ENCODE measurements at places on chromosomes 7 and 10.
A peak's percentile ranks its signal among the peaks of the same experiment; 100 is the strongest.

DNA sequence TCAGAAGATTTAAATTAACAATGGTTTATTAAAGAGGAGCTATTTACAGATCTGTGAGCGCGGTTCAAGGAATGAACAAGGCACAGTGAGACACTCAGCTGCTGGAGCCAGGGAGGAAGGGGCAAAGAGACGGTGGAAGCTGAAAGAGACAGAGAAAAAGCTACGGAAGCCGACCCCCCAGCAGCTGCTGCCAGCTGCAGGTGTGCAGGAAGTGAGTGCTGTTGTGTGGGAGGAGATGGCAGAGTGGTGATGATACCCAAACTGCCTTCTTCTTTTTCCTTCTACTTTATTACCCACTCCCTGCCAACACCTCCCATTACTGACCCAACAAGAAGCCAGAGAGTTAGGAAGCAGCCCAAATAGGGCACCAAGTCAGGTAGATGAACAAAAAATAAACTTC lies 41.9 kb upstream of the MBL2 start:
- DNase-seq = no peak

DNA sequence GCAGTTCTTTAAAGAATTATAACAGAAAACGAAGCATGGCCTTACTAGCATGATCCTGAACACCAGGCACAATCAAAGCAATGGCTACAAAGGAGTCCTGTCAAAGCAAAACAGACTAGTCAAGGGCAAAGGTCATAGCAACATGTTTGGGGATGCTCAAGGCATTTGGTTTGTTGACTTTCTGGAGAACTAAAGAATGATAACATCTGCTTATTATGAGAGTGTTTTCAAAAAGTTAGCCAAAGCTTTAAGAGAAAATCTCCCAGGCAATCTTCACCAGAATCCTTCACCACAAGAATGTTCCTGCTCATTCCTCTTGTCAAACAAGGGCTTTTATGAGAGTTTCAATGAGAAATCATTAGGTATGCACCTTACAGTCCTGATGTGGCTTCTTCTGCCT lies 95.1 kb upstream of the CPXM2 start:
- no peak for DNase-seq

DNA sequence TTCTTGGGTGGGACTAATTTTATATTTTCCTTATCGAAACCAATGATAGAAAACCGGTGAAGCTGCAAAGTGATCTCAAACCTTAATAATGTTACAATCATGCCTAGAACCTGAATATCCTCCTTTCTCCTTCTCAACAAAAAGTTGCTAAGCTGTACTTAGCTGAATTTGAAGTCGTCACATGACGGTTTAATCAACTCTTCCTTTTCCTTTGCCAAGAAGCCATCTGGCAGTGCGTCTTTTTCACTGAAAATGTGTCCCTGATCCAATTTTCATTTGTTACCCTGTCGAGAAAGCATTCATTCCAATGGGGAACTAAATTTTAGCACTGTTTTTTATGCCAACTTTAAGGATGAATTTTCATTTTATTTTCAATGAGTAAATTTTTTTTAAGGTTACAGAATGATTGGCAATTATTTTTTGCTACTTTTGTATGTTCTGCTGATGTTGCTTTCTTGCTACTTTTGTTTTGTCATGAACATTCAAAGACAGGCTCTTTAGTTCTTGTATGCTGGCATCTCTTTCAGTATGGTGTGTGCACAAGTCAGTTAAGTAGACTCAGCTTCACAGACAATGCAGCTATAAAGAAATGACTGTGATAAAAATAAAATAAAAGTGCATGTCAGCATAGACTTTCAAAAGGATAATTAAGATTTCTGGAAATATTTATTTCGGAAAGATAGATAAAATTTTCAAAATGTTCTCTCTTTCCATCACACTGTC lies 980.0 kb downstream of the DNAJB9 start:
- no peak for DNase-seq

- DNase-seq = no peak
These were observed 119.0 kb upstream of the EEPD1 start for GRCh38 chr7:36034020-36034419.

DNA sequence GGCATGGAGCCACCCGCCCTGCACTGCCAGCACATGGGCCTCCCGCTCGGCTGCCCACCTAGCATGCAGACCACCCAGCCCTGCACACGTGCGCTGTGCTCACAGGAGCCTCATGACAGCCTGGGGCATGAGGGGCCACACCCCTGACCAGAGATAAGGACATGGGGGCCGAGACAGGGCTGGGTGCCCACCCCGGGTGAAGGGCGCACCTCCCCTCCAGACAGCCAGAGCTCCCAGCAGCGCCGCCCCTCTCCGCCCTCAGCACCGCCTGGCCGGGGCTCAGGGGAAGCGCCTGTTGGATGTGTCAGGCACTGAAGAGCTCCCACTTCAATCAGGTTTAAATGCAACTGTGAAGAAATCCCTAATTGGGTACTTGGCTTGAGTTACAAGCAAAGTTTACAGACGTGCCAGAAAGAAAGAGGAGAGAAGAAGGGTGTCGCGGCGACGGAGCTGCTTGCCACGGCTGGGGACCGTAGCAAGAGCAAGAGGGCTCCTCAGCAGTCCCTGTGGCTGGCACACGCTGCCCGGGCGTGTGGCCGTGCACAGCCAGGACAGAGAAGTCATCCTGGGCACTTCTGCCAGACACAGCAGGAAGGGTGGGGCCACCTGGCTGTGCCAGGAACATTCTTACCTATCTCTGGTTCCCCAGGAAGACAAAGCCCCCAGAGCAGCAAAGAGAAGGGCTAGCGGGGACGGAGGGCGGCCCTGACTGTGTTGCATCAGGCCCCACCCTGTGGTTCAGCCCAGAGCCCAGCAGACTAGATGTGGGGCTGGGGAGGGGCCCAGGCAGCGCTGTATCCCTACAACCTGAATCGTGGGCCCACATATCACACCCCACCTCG lies 247.4 kb downstream of the ELFN1 start:
- DNase-seq = no peak

GRCh38 chr7:116952635-116953371 lies 498 bp upstream of the ST7 start:
- DNase-seq = no peak

DNA sequence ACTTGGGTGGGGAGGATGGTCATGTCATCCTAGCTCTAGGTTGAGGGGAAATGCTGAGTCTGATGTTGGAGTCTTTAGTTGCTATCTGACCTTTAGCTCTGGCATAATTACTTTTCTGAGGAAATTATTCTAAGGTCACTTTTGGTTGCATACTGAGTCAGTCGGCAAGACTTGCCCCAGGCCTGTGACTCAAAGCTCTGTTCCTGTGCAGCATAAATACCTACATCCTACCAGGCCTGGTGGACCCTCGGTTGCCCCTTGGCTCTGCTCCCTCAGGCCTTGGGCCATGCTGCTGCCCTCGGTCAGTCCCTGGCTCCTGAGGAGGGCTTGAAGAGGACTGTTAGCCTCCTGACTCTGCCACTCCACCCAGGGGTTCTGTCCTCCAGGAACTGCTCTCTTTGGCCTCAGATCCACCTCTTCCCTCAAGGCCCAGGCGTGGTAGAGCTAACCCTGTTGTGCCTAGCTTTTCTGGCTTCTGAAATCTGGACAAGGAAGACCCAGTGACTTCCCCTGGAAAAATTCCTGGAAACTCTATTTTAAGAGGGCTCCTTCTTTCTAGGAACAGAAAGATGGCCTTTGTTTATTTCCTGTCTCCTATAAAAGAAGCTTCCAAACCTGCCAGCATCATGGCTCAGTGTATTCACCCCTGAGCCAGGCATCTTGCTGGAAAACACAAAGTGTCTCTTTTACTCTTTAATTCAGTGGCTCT lies 71.2 kb downstream of the TMEM178B start:
- DNase-seq = no peak

GRCh38 chr7:30068117-30068516 lies 39.9 kb downstream of the PLEKHA8 start:
- DNase-seq = no peak

- no peak for DNase-seq
These were observed 99.8 kb downstream of the CCDC71L start for GRCh38 chr7:106561151-106561550.

- no peak for DNase-seq
These were observed 15.6 kb downstream of the ELN start for GRCh38 chr7:74043523-74043951.

- DNase-seq = no peak
These were observed 14.3 kb downstream of the ZMIZ2 start for GRCh38 chr7:44762726-44763522.

GRCh38 chr7:127256041-127256725 lies 3.4 kb upstream of the GRM8 start:
- DNase-seq = no peak

- DNase-seq = no peak
These were observed 2.7 kb downstream of the ZMIZ1 start for GRCh38 chr10:79071396-79071923.

- DNase-seq = no peak
These were observed 289.0 kb downstream of the TNS3 start for GRCh38 chr7:47292832-47293309.

GRCh38 chr7:2757904-2758672 lies 70.1 kb downstream of the AMZ1 start:
- DNase-seq = no peak

- DNase-seq = no peak
These were observed 144.8 kb upstream of the KLF14 start for GRCh38 chr7:130878785-130879184.

DNA sequence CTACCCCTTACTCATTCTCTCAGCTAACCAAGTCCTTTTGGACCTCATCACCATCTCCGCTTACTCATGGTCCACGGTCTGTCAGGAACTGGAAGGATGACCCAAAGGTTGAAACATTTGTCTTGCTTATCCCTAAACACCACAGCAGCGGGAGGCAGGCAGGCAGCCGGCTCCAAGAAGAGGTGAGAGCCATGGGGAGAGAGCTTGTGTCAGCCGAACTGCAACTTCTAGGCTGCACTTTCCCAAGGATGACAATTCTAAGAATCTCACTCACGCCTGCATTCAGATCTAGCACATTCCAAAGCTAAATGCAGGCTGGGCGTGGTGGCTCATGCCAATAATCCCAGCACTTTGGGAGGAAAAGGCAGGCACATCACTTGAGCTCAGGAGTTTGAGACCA lies 86.0 kb downstream of the SPDYE5 start:
- no peak for DNase-seq

GRCh38 chr10:96090463-96090800 lies 39.7 kb upstream of the ZNF518A start:
- no peak for DNase-seq

- DNase-seq = no peak
These were observed 282.5 kb upstream of the MYO3A start for GRCh38 chr10:25651534-25651933.

DNA sequence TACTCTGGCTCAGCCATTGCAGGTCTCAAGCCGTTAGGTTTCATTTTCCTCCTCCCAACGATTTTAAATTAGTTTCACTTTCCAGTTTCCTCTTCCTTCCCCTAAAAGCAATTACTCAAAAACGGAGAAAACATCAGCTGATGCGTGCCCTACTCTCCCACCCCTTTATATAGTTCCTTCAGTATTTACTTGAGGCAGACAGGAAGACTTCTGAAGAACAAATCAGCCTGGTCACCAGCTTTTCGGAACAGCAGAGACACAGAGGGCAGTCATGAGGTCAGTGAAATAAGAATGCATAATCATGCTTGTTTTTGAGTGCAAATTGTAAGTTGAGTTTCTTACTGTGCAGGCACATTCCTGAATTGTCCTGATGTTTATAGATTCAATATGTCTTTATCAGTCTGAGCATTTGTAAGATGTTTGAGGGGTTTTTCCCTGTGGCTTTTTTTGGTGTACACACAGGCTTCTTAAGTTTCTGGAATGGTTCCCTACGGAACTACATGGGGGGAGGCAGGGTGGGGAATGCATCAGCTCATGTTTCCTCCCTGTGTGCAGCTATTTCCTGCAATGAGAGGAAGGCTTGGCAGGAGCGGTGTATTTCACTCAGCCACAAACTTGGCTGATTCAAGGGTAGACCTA lies at the start of gene IFIT3:
Gene IFIT3 (plus strand): TSS at position 195 of the 639 bp plus-strand sequence. CDS start 77 bp downstream, at position 272.
- no peak for DNase-seq

DNA sequence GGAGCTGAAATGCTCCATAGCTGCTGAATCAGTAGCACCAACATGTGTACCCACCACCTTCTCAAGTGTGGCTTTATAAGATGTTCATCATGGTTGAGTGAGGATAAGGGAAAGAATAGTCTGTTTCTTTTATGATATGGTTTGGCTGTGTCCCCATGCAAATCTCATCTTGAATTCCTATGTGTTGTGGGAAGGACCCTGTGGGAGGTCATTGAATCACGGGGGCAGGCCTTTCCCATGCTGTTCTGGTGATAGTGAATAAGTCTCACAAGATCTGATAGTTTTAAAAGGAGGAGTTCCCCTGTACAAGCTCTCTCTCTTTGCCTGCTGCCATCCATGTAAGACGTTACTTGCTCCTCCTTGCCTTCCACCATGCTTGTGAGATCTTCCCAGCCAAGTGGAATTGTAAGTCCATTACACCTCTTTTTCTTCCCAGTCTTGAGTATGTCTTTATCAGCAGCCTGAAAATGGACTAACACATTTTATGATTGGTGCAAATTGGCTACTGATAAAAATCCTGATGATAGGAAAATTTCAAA lies 799.9 kb downstream of the TNS3 start:
- DNase-seq = no peak

DNA sequence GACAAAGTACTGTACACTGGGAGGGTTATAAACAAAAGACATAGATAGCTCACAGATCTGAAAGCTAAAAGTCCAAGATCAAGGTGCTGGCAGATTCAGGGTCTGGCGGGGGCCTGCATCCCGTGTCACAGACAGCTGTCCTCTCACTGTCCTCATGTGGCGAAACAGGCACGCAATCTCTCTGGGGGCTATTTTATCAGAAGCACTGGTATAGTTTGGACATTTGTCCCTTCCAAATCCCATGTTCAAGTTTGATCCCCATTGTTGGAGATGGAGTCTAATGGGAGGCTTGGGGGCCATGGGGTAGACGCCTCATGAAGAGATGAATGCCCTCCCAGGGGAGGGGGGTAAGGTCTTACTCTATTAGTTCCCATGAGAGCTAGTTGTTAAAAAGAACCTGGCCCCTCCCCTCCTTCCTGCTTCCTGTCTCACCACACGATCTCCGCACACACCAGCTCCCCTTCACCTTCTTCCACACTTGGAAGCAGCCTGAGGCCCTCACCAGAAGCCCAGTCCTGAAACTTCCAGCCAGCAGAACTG lies 72.5 kb upstream of the UCN3 start:
- DNase-seq = peak; percentile 36

GRCh38 chr10:20898866-20899535 lies 1.9 kb upstream of the NEBL start:
- DNase-seq = no peak

DNA sequence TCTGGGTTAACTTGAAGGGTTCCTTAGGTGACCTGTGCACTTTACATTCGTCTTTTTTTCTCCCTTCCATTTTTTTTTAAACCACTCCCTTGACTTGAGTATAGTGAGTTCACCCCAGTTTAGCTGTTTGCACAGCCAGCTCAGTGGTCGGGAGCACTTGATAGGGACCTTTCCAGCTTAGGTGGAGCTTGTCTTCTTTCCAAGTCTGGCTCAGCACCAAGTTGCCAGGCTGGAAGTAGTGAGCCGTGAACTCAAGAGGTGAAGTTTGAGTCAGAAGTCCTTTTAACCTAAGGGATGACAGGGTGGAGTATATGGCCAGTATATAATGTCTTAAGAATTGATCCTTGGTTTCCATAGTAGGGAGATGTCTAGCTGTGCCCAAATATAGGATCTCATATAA lies 7.2 kb downstream of the DNAH11 start:
- DNase-seq = no peak

All from effector CD4-positive, alpha-beta T cell (primary cell).